ENCODE measurements at places on chromosomes 6 and 20.

- no peak for DNase-seq
Measured at GRCh38 chr6:139525415-139525814, 151.0 kb upstream of the CITED2 start.

DNA sequence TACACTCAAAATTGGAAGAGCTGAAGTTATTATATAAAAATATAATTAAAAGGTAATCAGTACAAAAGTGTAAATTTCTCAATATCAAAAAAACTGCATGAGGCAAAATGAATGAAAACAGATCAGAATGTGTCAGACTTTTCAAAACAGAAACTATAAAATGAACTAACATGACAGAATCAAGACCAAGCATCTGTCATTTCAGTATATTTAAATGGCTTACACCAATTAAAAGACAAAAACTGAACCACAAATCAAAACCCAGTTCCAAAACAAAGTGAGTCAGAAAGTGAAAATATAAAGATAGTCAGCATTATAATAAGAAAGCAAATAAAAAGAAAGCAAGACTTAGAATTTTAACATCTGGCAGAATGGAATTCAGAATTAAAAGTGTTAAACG lies 289.7 kb downstream of the UBE3D start:
- DNase-seq, result no peak

DNA sequence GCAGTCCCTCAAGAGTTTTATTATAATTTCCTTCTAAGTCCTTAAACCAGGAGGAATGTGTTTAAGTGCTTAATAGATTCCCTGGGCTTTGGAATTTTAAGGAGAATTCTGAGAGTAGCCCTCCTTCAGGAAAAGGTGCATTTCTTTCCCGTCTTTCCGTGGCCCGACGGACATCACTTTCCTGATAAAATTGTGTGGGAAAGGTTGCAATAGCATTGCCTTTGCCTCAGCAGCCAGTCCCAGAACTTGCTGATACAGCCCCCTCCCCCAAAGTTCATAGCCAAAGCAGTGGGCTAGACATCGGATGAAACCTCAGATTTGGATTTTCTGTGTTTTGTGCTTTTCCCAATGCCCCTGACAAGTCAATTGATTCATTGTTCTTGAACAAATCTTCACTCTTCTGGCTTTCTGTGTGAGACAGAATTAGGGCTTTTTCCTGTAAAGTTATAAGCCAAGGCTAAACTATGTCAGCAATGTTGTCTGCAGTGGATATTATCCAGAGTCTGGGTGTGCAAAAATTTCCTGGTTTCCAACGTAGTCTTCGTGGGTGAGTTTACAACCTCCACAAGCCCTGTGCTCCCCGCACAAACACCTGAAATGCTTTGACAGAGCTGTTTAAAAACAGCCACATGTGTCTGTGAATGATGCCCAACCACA lies 1.1 kb upstream of the SMOC2 start:
- no peak for DNase-seq

GRCh38 chr20:41715526-41715925 lies 97.3 kb upstream of the CHD6 start:
- no peak for DNase-seq

DNA sequence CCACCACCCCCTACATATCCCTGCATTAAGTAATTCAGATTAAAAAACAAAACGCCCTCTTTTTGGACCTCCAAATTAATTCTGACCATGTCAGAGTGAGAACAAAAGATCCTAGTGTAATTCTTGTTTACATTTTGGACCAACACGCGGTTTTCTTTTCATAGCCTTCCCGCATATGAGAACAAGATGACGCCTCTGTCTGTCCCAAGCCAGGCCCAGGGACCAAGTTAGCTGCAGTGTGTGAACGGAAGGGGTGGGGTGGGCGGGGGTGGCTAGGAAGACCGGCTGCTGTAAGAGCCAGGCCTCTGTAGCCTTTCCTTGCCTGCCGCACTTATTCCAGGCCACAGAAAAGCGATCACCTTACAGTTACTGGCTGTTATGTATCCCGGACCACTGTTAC lies 68.0 kb downstream of the PLCG1 start:
- no peak for DNase-seq

DNA sequence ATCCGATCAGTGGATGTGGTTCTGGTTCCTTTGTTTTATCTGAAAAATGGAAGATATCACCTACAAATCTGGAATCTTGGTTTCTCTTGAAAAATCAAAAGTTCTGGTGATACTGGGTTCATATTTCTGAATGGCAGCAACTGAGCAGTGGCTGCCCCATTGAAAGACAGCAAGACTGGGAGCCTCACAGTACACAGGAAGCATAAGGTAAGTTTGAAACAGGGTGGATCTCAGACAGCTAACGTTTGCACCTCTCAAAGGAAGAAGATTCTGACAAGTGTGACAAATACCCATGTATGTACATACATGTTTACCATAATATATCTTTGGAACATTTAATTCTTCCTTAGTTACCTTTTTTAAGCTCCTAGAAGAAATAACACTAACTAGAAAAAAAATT lies at the start of gene SAMD3:
SAMD3 (minus strand) TSS at position 177 of the 400 bp plus-strand sequence. CDS start 7,678 bp downstream, outside the sequence.
- DNase-seq, result no peak

DNA sequence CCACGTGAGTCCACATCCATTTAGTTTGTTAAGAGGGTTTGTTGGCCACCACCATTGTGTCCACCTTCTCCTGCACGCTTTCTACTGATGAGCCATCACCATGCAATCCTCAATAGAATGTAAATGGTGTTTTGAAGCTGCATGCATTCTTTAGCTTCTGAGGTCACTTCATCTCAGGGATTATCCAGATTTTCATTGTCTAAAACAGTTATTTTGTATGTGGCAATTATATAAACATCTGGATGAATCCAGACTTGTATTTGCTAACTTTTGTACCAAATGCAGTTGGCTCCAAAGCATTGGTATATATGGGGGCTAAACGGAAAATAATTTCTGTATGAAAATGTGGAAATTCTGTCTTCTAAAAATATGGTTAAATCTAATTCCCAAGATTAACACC lies 231.2 kb upstream of the ARID1B start:
- DNase-seq, result no peak

DNA sequence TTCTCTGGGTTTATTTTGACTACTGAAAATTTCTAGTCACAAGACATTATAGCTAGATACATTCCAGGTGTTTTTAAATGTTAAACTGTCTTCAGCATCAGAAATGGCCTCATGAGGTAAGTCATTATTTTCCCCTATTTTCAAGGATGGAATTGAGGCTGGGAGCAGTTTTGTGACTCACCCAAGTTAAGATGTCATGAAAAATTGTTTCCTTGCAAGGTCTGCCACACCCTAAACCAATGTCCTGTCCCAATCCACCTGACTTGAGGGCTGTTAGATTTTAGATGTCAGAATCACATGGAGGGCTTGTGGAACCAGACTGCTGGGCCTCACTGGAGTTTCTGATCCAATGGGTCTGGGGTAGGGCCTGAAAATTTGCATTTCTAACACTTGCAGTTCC lies 16.9 kb downstream of the SLC22A3 start:
- DNase-seq, result no peak

- no peak for DNase-seq
Measured at GRCh38 chr6:5786969-5787720, 219.6 kb downstream of the NRN1 start.

- no peak for DNase-seq
Measured at GRCh38 chr6:131419702-131420101, 153.3 kb upstream of the ARG1 start.

DNA sequence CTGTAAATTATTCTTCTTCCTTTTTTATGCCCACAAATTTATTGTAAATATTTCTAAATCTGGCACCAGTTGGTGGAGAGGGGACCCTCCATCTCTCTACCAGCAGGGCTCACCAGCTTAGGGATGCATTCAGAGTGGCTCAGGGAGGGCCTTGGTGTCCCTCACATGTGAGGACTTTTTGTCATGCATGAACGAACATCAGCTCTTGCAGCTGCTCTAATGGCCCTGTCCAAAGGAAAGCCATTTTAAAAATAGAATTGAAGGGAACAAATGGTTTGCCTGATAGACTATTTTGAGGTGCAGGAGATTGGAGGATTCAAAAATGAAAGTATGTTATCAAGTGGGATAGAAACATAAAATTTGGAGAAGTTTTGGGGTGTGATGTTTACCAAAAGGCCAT lies 37.5 kb upstream of the KLHL31 start:
- DNase-seq, result no peak

Measured in stimulated activated naive CD8-positive, alpha-beta T cell treated with anti-CD3 and anti-CD28 coated beads, Interleukin-15, amount 100 ng/mL, for 72 hours (primary cell).